Activated naive CD4-positive, alpha-beta T cell treated with Interleukin-2 at 50 U/mL for 16 hours (primary cell): ENCODE measurements at places on chromosomes 11 and 22.
A peak's percentile ranks its signal among the peaks of the same experiment; 100 is the strongest.

DNA sequence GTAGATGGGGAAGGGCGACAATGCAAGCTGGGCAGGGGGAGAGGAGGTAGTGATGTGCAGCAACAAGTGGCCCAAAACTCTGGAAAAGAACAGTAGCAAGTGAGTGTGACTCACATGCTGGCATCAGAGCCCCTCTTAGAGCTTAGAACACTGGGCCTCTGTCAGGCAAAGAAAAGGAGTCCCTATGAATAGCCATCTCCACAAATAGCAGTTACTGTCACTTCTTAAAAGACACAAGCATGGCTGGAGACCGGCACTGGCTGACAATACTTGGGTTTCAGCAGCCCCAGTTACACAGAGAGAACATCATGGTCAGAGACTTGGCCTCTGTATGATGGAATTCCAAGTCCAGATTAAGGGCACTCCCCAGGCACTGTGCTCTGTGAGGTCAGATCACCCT lies 58.2 kb downstream of the PRCP start:
- no peak for DNase-seq

DNA sequence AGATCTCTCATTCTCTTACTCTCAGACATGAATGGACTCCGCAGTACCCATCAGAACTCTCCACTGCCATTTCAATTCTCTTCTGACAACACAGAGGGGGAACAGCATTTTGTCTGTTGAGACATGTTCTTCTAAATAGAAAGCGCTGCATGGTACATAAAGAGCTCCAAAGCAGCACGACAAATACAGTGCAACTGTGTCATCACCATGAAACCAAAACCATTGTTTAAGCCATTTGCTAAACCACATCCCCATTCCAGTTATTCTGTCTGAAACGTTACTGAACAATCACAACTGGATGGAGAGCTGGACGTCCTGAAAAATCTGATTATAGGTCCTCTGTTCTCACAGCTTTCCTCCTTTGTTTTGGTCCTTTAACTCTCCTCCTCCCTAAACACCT lies 17.9 kb upstream of the TENM4 start:
- DNase-seq, result no peak

DNA sequence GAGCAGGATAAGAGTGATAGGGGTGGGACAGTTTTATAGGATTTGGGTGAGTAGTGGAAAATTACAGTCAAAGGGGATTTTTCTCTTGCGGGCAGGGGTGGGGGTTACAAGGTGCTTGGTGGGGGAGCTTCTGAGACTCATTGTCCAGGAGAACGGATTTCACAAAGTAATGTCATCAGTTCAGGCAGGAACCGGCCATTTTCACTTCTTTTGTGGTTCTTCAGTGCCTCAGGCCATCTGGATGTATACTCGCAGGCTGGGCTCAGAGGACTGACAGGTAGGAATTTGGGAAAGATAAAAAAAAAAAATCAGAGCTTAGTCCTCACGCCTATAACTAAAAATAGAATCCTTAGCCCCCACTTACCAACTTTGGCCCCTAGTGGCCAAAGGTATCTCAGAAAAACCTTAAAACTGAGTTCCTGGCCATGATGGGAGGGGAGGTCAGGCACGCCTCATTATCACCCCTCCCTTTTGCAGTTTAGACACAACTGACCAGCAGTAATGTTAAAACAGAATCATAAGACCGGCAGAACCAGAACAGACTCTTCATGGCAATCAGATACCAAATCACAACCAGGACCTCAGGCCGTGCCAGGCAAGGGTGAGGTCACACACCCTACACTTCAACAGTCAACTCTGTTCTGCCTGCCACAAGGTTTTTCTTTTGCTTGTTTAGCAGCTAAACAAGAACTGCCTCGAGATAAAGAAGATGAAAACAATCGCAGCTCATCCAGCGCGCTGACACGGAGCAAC lies 8.9 kb upstream of the APOBEC3G start:
- DNase-seq, result no peak

GRCh38 chr11:80980227-80980626 lies 1539.4 kb upstream of the TENM4 start:
- no peak for DNase-seq

GRCh38 chr11:129945373-129945772 lies 50.0 kb upstream of the NFRKB start:
- DNase-seq, result no peak

DNA sequence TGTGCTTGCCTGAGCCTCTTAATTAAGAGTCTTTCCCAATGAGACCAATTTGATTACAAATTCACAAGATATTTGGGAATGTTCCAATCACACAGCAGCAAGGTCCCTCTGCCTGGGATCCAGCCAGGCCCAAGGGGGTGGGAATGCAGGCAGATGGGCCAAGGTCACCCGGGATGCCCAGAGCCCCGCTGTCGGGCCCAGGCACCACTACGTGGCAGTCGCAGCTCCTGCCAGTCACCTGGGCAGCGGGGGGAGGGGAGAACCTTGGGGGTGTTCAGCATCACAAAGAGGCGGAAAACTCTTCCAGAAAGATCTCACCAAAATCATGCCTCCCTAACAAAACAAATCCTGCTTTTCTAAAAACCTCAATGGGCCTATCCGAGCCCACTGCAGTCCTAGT lies 30.9 kb downstream of the PPM1F start:
- DNase-seq, result no peak

DNA sequence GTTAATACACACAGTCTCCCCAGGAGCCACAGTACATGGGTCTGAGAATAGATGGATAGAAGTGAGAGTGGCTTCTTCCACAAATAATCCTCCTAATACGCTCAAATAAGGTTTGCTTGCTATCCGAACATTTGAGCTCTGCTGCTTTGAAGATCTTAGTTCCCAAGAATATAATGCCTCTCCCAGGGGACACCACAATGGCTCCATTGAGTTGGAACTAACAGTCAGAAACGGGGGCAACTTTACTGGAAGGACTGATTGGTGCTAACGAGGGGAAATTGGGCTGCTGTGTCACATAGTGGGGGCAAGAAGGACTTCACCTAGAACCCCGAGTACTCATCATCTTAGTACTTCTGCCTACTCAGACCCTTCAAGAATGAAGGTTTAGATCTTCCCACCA lies 66.2 kb downstream of the IGLL5 start:
- DNase-seq, result no peak

GRCh38 chr11:79417069-79417920 lies 23.5 kb downstream of the TENM4 start:
- no peak for DNase-seq

DNA sequence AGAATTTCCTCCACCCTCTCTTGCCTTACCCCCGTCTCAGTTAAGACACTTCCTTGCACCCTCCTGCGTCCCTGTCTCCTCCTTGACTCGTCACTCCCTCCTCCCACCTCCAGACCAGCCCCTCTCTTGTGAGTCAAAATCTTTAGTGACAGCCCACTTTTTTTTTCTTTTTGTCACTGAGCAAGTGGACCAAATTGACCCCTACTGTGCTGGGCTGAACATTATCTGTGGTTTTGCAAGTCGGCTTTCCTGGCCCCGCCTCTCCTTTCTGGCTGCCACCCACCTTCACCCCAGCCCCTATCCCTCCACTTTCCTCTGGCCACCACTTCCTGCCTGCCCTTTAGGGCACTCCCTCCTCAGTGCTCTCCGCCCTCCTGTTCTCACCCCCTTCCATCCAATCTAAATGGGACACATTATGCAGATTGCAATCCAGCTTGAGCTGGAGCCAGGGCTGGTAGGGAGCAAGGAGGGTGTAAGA lies at the start of gene APLNR:
Gene APLNR, minus strand, starts transcription at position 47 of the 478 bp plus-strand sequence. CDS start 246 bp downstream, outside the sequence.
- no peak for DNase-seq

DNA sequence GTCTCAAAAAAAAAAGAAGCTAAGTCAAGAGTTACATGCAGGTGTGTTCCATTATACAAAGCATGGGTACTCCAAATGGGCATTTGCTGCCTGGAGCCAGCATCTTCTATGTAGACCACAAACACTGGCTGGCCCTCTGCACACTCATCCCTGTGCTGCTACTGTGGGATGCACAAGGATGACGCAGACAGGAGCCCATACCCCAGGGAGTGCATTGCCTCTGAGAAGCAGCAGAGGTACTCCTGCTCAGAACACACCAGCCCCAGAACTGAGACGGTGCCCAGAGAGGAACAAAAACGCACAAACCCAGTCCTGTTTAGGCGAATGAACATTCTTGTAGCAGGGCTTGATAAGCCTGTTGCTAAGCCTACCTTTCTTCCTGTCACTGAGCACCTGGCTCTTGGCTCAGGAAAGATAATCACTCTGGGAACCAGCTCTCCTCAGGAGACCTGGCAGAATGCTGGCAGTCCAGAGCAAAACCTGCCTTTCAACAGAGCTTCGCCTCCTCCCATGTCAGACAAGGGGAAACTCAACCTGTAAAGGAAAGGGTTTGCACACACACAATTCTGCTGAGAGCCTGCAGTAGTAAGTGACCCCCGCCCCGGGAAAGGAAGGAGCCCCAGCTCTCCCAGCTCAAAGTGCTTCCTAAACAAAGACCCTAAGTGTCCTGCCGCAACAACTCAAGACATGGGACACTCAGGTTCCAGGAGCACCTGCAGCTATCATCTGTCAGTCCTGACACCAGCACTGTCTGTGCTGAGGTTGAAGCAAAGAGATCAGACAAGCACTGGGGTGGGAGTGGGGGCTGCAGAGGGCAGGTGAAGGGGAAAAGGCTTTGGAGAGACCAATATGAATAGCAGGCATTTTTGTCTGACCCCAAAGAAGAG lies 145.7 kb downstream of the TENM4 start:
- no peak for DNase-seq

- peak; percentile 36 for DNase-seq
Observed at GRCh38 chr11:35943713-35944502, at the start of gene LDLRAD3. LDLRAD3 (plus strand) TSS chr11:35944062; CDS start chr11:35944099, 37 bp downstream.

GRCh38 chr22:20205464-20205963 lies 54.7 kb upstream of the CCDC188 start:
- DNase-seq, result no peak

DNA sequence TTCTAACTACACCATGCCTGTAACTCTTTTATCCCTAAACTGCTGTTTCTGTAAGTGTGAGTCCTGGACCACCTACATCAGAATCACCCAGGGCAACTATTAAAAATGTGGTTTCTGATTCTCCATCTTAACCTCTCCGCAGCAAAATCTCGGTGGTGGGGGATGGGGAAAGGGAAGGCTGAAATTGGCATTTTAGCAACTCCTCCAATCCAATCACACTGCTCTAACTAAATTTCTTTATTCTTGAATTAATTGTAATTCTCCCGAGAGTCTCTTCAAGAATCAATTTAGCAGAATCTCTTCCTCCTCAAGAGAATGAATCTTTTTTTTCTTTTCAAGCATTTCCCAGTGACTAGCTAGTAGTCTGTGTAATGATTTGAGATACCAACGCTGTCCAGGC lies 36.2 kb downstream of the SEZ6L start:
- no peak for DNase-seq

DNA sequence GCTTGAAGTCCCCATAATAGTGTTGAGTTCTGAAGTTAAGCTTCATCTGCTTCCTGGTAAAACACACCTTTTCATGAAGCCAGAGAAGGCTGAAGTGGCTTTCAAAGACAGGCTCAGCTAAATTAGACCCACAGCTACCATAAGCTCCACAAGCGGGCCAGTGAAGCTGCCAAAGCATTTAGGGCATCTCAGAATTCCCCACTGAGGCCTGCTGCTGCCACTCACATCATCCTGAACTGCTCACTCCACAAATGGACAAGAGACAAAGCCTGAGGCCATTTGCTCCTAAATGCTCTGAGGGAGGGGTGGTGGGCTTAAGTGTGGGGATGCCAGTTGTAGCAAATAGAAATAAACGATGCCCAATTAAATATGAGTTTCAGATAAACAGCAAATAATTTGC lies 14.6 kb downstream of the CCDC83 start:
- DNase-seq, result no peak

DNA sequence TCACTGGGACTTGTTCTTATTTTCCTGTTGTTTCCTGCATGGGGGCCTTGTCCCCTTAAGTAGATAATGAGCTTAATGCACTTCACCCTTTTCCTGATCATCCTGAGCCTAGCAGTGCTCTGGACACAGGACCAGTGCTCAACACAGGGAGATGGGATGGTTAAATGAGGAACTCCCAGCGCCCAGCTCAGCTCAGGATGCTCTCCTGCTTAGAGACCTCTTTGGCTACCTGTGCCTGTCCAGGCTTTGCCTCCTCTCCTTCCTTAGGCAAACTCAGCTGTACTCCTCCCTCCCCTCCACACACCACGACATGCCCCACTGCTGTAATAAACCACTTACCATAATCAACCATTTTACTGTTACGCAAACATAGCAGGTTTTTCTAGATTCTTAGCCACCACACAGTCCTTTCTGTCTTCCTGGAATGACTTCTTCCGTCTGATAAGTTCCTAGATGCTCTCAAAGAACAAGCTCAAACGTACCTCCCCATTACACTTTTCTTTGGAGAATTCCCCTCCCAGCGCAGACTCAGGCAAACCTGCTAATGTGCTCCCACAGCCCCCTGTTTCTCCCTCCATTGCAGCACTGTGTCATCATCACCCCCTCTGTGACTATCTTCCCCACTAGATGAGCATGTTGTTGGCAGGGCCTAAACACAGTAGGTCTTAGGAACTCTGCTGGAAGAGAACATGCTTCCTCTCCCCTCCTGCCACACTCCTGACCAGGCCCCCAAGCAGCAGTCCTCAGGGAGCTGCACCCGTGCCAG lies 113.6 kb downstream of the MICAL2 start:
- DNase-seq, result no peak

- no peak for DNase-seq
Observed at GRCh38 chr11:8004008-8004407, 16.9 kb downstream of the EIF3F start.

DNA sequence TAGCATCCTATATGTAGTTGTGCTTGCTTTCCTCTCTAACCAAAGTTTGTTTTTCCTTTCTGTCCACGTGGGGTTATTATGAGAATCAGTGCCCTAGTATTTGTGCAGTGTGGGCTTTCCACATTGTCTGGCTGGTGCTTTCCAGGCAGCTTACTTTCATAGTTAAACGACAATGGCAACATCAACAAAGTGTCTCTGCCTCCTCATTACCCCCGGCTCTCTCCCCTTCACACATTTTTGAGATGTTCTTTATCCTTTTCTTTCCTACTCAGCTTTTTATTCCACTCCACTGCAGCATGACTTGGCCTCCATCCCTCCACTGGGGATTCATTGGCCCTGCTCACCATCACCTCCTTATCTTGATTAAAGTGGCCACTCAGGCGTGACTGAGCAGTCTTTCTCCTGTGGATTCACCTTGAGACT lies 19.1 kb downstream of the SPECC1L start:
- DNase-seq, result no peak

DNA sequence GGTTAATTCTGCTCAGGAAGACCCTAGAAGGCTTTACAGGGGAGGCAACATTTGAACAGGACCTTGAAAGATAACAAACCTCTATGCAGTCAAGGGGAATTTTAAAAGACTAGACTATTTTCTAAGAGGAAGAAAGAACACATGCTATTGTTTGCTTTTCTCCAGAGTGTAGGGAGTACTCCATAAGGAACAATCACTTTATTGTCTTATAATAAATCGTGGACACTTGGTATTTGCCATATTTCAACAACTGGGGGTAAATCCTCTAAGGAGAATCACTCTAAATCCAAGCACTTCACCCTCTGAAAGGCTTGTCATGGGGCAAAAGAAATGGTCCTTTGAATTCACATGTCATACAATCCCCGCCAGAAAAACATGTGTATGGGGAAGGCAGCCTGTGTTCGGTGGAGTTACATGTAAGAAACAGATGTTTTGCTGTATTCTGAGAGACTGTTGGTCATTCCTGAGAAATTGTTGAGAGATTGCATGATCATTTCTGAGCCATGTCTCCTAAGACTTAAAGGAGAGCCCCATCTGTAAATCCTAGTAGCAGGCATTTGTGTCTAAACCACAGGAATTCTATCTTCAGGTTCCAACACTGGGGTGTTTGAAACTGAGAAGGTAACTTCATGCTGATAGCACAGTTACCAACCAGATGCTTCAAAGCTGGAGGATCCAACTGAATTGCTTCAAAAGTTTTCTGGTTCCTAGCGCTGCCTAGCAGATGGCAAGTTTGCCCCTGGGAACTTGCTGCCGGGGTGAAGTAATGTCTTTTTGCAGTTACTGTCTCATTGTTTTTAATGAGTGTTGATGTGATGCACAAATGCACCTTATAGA lies 66.8 kb downstream of the FZD4 start:
- no peak for DNase-seq
